Upper lobe of right lung (tissue), 1 donor: ENCODE measurements at places on chromosomes 1 and 21. TPM values are rescaled to one million over a fixed set of nuclear protein-coding genes. Genes with fewer than 3 reads are reported as not detected.

Gene DCDC2B
- not detected for total RNA-seq

Gene DNAJC28
- 2.3 TPM for total RNA-seq

Gene RBM8A
- 102 TPM for total RNA-seq

Gene TMEM82
- not detected for total RNA-seq

Gene CD5L
- 0.93 TPM for total RNA-seq

Gene KIAA1614
- 5.5 TPM for total RNA-seq

Gene SLAMF9
- total RNA-seq, result not detected

Gene BCAN
- not detected for total RNA-seq

Gene CDC42BPA
- total RNA-seq, result 41.8 TPM

Gene CD247
- 8.9 TPM for total RNA-seq

Gene SFN
- total RNA-seq, result 83.8 TPM

Gene RNU1-2
- 6,622 TPM for total RNA-seq

Gene TDRD5
- total RNA-seq, result 0.17 TPM

Gene MAN1C1
- total RNA-seq, result 19.7 TPM

Gene LIN28A
- total RNA-seq, result not detected

Gene NRIP1
- 45.9 TPM for total RNA-seq

Gene TEX38
- not detected for total RNA-seq

Gene AGMAT
- not detected for total RNA-seq

Gene NBPF6
- total RNA-seq, result not detected

Gene APH1A
- total RNA-seq, result 135 TPM

Gene CFHR4
- total RNA-seq, result not detected

Gene MCOLN2
- total RNA-seq, result 10.1 TPM

Gene RGS8
- total RNA-seq, result not detected

Gene GSTM5
- 18.1 TPM for total RNA-seq

Gene PSEN2
- total RNA-seq, result 22.7 TPM

Gene TMEM240
- total RNA-seq, result 2.9 TPM

Gene ZYG11A
- total RNA-seq, result not detected

Gene RXRG
- total RNA-seq, result 9.1 TPM

Gene WNT3A
- 10.1 TPM for total RNA-seq

Gene RRP1
- 19.0 TPM for total RNA-seq

Gene KANK4
- 6.4 TPM for total RNA-seq

Gene DIRAS3
- 1.4 TPM for total RNA-seq

Gene MARCKSL1
- total RNA-seq, result 44.5 TPM

Gene CROCC
- 20.9 TPM for total RNA-seq
